ENCODE measurements at places on chromosomes 12 and 14.

DNA sequence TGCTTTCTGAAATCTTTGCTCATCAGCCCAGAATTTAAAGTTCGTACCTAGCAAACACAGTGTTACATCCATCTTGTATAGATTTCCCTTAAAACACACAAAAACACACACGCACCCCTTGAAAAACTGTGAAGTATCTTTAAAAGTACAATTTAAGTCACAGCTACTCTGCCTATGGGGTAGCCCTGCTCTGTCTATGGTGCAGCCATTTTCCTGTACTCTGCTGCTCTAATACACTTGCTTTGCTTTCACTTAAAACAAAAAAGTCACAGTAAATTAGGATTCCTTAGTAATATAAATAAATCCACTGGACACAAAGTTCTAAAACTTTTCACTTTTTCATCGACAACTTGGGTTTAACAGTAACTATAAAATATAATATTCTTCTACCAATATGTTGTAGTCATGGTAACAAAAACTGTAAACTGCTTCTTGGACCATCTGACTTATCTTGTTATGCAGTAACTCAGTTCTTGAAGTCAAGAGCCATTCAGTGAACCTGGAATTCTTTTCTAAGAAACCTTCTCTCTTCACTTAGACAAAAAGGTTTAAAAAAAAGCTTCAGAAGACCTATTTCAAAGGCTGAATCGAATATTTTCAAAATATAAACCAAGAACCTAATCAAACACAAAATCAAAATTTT is 63.5 kb downstream of the MED13L start:
- no peak for DNase-seq

- no peak for DNase-seq
These were observed 113.7 kb downstream of the BMP4 start for GRCh38 chr14:53842938-53843337.

- no peak for DNase-seq
These were observed 581 bp downstream of the PAPOLA start for GRCh38 chr14:96502621-96503305.

DNA sequence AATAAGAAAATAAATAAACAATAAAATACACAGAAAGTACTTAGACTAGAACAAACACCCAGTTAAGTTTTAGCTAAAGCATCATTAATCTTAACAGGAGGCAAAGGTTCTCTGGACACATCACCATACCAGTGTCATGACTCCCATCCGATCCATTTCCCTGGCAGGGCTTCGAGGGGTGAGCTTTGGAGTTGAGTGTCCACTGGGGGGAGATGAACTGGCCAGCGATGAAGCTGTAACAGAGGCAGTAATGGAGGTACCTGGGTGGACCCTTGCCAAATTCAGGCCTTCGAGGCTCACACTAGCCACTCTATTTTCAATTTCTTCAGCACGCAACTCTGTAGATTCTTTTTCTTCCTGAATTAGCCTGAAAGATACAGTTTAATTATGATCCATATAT is 269.5 kb downstream of the ACSS3 start:
- DNase-seq, result no peak

- no peak for DNase-seq
These were observed 20.6 kb downstream of the MAPK1IP1L start for GRCh38 chr14:55071870-55072640.

- no peak for DNase-seq
These were observed 8.2 kb upstream of the MMP19 start for GRCh38 chr12:55850893-55851292.

GRCh38 chr14:87874676-87875075 is 118.3 kb downstream of the GALC start:
- DNase-seq, result no peak

DNA sequence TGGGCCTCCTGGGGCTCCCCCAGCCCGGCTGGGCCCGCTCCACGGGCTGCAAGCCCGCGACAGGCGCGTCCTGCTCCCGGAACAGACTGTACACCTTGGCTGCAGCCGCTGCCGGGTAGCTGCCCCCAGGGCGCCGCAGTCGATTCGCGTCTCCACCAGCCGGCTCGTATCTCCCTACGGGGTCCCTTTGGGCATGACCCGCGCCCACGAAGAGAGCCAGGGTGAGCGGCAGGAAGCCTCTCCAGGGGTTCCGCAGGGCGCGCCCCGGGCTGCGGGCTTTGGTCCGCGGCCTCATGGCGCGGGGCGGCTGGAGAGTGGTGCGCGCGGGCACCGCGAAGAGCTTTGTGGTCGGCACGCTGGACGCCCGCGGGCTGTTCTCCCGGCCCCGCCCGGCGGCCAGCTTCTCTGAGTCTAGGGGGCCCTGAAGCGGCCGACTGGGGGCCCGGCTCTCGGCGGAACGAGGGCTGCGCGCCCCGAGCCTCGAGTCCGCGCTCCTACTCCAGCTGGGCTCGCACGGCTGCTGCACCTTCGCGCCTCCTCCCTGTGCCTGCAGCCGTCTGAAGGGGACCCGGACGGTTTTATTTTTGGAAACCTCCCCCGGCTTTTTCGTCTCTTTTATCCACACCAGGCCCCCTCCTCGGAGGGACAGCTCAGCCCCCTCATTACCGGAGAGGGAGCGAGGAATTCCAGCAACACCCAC is at the start of gene LTBP2:
TSS of gene LTBP2 (minus strand) at position 588 of the 700 bp plus-strand sequence. CDS start at position 295, 293 bp downstream.
- no peak for DNase-seq

DNA sequence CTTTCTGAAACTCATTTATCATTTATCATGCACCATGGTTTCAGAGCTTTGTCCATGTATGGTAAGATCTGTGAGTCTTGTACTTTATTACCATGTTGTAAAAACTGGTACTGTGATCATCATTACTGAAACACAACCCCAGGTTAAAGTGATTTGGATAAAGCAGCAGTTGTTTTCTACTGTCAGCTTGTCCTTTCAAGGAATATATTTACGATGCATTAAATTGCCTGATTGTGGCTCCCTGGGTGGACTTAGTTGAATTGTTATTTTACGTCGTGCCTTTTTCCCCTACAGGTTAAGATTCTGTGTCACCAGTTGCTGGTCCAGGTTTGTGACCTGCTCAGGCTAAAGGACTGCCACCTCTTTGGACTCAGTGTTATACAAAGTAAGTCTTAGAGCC is 46.1 kb downstream of the FRMD6 start:
- DNase-seq, result no peak

DNA sequence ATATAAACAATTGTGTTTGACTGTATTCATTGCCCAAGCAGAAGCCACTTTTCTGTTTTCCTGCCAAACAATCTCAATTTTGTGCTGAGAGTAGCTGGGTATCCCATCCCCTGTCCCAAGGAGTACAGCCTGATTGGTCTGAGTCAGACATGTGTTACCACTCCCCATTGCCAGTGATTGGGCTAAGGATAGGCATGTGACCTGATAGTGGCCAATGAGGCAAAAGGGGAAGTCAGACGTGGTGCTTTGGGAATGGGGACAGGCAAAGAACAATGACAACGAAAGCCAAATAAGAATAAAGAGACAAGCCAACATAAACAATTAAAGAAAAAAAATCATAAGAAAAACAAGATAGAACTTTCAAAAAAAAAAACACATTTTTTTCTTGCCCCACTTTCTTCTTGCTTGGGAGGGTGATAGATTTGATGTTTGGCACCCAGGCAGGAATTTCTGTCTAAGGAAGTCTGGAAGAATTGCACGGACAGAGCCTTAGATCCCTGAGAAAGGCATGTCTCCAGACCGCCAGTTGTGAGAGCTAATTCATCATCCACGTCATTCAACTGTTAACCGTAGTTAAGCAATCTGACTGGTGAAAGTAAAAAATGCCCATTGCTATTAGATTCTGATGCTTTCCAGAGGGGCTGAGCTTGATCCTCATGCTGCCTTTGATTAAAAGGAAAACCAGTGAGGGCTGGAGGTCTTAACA is 626.6 kb upstream of the TMEM132C start:
- no peak for DNase-seq

DNA sequence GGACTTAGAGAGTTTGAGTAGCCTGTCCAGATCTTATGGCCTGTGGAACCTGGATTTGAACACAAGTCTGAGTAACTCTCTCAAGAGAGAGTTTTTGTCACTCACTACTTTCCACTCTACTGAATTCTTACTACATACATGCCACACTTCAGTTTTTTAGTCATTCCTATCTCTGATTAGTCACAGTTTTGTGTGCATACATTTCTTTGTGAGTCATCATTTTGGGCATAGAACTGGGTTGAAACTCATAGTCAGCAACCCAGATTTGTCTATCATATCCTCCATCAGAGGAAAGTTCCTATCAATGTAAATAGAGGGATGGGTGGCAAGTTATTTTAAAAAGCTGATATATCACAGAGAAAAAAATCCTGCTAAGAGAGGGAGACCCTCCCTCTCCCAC is 42.9 kb downstream of the FLRT2 start:
- DNase-seq, result no peak

All from stimulated activated CD8-positive, alpha-beta memory T cell treated with anti-CD3 and anti-CD28 coated beads, Interleukin-7, amount 100 ng/mL, for 24 hours (primary cell).